ENCODE measurements at places on chromosomes 16 and 17. TPM values are rescaled to one million over a fixed set of nuclear protein-coding genes. Genes with fewer than 3 reads are reported as not detected.

SP6 gene
- not detected for total RNA-seq

AFMID gene
- total RNA-seq = 16.3 TPM

FAM222B gene
- total RNA-seq = 17.4 TPM

P2RX1 gene
- total RNA-seq = 2.0 TPM

TRPV3 gene
- 0.27 TPM for total RNA-seq

MAPK7 gene
- total RNA-seq = 43.0 TPM

GUCY2D gene
- 0.05 TPM for total RNA-seq

PRM2 gene
- total RNA-seq = not detected

Measured in T-helper 2 cell treated with Interferon-gamma antibody and Interleukin-4, amounts not matched to agents 100 ng/mL and 5 ng/mL, for 36 hours (primary cell).